CD4-positive, CD25-positive, alpha-beta regulatory T cell (primary cell): ENCODE measurements at places on chromosomes 7 and 10. TPM values are rescaled to one million over a fixed set of nuclear protein-coding genes. Genes with fewer than 3 reads are reported as not detected.

DNA sequence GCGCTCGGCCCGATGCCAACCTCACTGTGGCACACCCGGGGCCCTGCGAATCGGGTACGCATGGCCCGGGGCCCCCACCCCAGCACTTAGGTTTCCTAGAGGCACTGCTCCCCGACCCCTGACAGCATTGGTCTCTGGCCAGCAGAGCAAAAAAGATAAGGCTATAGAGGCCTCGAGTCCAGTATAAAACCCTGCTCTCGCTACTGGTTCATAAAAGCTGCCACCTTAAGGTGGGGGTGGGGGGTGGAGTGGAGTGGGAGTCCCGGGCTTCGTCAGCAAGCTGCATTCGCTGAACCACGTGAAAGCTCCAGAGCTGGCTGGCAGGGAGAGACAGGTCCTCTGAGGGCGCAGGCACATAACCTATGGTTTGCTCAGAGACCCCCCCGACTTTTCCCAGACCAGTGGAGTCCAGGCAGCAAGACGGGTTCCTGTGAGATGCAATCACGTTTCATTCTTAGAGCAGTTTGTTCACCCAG is 1.3 kb downstream of the KAZALD1 start:
- peaks cover 25% of the 10 kb centered on the region for H3K27me3 ChIP-seq
- no peak for DNase-seq
- peaks cover 57% of the 10 kb centered on the region for H3K4me1 ChIP-seq

- H3K27ac ChIP-seq: no peak overlapping the region
- H3K27me3 ChIP-seq: no peaks in the 10 kb centered on the region
- peaks cover 23% of the 10 kb centered on the region for H3K4me1 ChIP-seq
- DNase-seq: no peak
- H3K4me3 ChIP-seq: peak overlapping the region; percentile 62
Observed at GRCh38 chr7:100613412-100614175, 1.3 kb downstream of the MOSPD3 start.

Gene ANKRD16
- polyA plus RNA-seq: 6.3 TPM

- H3K4me1 ChIP-seq: no peaks in the 10 kb centered on the region
- no peaks in the 10 kb centered on the region for H3K36me3 ChIP-seq
- no peak for DNase-seq
- no peak overlapping the region for H3K27ac ChIP-seq
Observed at GRCh38 chr10:66852811-66853210, 73.0 kb upstream of the LRRTM3 start.

DNA sequence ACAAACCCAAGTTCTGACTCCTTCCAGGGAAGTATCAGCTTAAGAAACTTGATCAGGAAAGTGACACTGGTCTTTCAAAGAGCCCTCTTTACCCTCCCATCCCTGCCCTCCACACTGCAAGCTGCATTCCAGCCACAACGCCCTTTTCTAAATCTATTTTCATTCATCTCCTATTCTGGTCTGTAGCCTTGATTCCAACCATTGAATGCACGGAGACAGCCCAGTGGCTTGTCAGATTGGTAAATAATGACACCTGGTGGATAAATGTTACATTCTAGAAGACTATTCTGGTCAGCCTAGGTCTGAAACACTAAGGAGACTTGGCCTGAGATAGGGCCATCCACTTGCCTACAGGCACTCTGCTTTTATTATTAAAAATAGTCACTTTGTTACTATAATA is 20.9 kb downstream of the MORN4 start:
- no peaks in the 10 kb centered on the region for H3K4me1 ChIP-seq
- DNase-seq: no peak
- H3K27me3 ChIP-seq: no peaks in the 10 kb centered on the region
- no peaks in the 10 kb centered on the region for H3K36me3 ChIP-seq

- DNase-seq: no peak
- H3K27ac ChIP-seq: no peak overlapping the region
- H3K4me3 ChIP-seq: no peak overlapping the region
- no peaks in the 10 kb centered on the region for H3K36me3 ChIP-seq
- no peaks in the 10 kb centered on the region for H3K4me1 ChIP-seq
Observed at GRCh38 chr10:21385536-21385935, 139.9 kb downstream of the SKIDA1 start.

DNA sequence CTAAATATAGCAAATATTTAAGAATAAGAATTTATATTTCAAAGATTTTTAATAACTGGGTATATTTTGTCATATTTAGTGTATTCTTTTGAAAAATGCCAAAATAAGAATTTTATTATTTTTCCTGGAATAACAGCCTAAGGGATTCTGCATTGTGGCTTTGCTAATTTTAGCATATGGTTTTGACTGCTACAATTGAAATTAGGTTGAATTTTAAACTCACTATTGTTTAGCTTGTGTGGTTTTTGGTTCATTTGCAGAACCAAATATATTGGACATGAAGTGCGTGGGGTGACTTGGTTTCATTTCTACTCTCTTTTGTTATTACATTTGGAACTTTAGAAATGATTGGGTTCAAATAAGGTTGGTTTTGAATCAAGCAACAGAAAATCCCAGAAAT is 35.5 kb downstream of the ZNF273 start:
- no peaks in the 10 kb centered on the region for H3K27me3 ChIP-seq
- H3K4me1 ChIP-seq: no peaks in the 10 kb centered on the region
- no peaks in the 10 kb centered on the region for H3K36me3 ChIP-seq
- no peak overlapping the region for H3K4me3 ChIP-seq

Gene GIMAP8
- 21.7 TPM for polyA plus RNA-seq
